ENCODE measurements at places on chromosomes 5 and 9.

- DNase-seq, result no peak
Observed at GRCh38 chr9:126407114-126407870, 80.7 kb downstream of the MVB12B start.

GRCh38 chr9:81465468-81466011, 223.8 kb downstream of the TLE1 start:
- DNase-seq, result no peak

DNA sequence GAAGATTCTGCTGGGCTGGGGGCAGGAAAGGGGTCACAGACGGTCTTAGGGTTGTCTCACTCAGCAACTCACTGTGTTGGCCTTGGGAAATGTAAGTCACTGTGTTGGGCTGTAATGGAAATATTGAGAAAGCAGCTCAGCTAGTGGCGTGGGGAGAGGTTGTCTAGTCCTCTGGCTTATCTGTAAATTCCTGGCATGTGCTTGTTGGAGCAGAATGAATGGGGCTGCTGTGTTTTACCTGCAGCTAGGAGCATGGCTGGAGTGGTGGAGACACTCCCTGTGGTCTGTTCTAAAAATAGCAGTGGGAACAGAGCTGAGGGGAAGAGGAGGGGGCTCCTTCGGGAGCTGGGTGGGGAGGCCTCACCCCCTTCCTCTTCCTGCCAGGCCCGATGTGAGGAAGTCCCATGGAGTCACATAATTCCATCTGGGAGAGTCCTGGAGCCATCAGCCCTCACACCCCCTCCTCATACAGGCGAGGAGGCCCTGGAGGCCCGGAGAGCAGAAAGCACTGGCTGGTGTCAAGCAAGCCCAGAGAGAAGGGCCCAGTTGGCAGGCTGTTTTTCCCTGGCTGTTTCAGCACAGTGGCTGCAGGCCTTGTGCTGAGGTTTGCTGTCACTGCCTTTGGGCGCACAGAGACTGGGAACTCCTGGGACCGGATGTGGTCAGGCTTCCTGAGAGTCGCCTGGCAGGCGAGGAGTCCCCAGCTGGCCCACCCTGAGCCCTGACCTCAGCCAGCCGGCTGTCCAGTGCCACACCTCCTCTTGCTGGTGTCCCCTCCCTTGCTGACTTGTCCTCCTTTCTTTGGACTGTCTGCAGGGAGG, 84.9 kb downstream of the RGS3 start:
- no peak for DNase-seq

DNA sequence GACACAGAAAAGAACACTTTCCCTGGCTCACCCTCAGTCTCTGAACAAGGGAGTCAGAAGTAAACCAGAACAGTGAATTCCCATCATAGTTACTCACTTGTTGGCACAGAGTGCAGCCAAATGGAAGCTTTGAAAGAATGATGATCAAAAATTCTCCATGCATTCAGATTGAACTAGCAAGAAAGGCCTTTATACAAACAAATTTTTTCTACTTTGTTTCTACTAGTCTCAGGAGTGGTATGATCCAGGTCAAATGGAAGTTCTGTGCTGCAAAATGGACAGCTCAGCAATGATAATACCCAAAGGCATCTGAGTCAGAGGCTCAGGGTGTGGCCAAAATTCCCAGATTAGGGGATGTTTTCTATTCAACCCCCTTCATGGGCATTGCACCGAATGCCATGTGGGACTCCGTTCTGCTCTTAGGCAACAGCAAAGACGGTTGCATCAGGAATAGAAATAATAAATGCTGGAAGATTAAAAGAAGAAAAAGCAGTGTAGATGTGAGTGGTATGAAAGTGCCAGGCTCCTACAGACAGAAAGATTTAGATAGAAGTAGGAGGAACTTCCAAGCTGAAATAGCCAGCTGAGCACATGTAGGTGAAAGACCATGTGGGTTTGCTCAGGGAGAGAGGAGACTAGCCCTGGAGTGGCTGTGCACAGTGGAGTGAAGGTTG, 24.0 kb upstream of the ASPN start:
- peak; percentile 70 for DNase-seq

- no peak for DNase-seq
Observed at GRCh38 chr5:168304349-168304748, 12.9 kb downstream of the WWC1 start.

DNA sequence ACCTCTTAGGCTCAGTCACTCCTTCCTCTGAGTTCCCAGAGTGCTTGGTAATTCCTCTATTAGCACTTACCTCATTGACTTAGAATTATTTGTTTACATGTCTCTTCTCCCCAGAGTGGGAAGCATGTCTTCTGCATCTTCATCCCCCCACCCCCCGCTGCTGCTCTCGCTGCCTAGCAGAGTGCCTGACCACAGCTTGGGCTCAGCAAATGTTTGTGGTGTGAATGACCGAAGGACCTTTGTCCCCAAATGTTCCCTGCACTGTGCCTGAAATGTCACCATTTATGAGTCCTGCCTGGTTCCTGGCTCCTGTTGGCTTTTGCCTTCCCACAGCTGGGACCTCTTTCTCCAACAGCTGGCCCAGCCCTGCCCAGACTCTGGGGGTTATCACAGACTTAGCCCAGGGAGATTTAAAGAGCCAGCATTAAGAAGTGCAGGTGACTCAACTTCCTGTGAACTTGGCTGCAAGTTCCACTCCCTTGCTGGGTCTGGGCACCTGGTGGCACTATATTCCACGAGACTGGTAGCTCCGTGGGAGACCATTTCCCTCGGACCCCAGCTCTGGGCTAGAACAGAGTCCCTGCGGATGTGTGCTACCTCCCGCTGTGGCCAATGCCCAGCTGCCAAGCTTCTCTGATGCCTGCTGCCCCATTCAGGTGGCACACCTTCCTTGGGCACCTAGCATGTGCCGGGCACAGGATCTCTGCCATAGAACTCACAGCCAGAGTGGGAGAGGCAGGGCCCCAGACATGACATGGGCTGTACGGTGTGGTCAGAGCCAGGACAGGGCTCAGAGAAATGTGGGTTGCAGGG, 1.8 kb upstream of the HMCN2 start:
- DNase-seq, result no peak

DNA sequence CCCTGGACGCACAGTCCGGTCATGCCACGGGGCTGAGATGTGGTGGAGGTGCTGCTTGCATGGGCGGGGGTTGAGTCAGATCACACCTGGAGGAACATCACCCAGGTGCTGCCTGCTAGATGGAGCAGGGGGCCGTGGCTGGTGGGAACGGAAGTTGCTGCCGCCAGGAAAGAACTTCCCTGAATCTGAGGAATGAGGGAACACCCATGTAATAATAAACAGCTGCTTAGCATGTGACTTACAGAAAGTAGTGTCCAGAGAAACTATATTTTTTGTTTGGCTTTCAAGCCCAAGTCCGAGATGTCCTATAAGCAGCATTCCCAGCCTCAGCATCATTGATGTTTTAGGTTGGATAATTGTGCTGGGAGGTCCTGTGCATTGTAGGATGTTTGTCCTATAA, 27.1 kb upstream of the FAM240B start:
- no peak for DNase-seq

- DNase-seq, result no peak
Observed at GRCh38 chr9:127679506-127679905, 27.3 kb upstream of the CFAP157 start.

Data from PC-9 (cell line).